ENCODE measurements at places on chromosomes 16 and 17.

GRCh38 chr16:49337814-49338350, 35.7 kb upstream of the C16orf78 start:
- DNase-seq: no peak

DNA sequence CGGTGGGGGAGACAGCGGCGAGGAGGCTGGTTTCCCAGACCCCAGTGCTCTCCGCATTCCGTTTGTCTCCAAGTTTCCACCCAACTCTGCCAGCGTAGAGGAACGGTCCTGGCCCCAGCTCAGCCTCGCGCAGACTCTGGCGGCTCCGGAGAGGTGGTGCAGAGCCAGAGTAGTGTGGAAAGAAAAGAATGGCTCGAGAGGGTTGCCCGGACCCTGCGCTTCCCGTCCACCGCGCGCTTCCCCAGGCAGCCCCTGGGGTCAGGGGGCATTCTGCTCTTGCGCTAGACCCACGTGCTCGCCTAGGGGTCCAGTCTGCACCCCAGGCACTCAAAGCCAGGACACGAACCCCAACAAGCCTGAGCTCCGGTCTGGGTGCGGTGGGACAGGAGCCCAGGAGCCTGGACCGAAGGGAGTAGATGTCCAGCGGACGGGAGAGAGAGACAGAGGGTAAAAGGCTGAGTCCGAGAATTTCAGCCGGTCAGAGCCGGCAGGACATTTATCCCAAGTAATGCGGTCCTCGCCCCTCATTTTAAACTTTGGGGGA, 3.8 kb downstream of the PMP22 start:
- DNase-seq: peak; percentile 64

DNA sequence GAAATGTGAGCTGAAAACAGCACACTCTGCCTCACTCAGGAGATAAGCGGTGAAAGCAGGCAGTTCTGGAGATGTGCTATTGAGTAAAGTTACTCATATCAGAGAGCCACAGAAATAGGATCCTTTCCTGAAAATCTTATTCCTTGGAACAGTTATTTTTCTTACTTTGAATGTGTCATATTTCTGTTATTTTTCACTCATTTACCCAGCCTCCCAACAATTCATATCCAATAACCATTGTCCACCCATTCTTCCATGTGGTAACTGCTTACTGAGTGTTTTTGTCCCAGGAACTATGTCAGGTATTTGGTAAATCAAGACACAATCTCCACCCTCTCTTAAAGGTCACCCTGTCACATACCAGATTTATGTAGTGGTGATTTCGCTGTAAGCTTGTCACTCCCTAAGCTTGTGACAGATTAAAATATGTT, 144.9 kb downstream of the PARN start:
- no peak for DNase-seq

DNA sequence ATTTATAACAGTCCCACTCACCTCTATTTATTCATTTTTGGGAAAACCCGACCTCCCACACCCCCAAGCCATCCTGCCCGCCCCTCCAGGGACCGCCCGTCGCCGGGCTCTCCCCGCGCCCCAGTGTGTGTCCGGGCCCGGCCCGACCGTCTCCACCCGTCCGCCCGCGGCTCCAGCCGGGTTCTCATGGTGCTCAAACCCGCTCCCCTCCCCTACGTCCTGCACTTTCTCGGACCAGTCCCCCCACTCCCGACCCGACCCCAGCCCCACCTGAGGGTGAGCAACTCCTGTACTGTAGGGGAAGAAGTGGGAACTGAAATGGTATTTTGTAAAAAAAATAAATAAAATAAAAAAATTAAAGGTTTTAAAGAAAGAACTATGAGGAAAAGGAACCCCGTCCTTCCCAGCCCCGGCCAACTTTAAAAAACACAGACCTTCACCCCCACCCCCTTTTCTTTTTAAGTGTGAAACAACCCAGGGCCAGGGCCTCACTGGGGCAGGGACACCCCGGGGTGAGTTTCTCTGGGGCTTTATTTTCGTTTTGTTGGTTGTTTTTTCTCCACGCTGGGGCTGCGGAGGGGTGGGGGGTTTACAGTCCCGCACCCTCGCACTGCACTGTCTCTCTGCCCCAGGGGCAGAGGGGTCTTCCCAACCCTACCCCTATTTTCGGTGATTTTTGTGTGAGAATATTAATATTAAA, 638 bp upstream of the TMEM88 start:
- no peak for DNase-seq

DNA sequence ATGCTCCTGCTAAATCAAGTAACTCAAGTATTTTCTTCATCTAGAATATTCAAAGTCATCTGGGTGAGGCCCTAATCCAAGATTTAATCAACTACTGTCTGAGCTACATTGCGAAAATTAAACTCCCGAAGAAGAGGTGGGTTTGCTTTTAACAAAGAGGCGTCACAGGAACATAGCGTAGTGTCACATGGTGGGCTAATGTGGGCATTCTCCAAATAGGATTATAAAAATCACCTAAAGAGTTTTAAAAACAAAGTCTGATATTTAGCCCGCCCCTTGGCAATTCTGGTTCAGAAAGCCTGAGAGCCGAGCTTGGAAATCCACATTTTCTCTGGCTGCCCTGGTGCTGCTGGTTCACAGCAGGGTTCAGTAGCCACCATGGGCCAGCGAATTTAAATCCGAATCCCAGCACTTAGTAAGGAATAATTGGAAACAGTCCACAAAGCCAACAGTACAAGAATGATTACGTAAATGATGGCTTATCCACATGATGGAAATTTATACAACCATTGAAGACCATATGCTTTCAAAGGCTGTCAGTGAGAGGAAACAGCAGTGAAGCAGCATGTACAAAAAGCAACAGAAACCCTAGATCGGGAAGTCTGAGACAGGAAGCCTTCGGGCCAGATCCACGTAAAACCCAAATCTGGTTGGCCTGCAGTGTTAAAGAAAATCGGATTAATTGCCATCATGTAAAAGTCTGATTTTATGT, 8.8 kb downstream of the PMM2 start:
- no peak for DNase-seq

DNA sequence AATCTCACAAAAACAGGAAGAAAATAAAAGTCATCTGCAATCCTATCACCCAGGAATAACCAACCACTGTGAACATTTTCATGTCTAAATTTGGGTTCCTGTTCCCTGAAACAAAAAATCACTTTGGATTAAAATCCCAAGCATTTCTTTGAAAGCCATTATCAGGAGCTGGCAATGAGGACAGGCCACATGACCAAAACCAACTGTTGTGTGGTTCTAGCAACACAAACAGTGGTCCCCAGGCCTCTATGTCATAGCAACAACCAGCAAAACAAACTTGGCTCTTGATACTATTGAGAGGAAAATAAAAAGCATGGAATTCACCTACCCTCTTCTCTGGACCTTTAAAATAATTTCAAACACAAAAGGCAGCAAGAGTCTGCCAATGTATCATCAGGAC, 252.5 kb downstream of the SLC39A11 start:
- no peak for DNase-seq

DNA sequence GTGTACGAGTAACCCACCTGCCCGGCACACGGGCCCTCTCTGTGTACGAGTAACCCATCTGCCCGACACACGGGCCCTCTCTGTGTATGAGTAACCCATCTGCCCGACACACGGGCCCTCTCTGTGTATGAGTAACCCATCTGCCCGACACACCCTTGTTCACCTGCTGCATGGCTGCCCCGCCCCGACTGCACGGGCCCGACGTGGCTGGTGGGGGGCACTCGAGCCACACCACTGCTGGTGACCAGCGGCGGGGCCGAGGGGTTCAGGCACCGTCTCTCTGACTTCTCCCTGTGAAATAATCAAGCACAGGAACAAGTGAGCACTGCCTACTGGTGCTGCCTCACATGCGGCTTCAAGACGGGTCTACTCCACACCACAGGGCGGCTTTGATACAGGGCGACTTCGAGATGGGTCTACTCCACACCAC, 22.1 kb downstream of the MAP1LC3B start:
- no peak for DNase-seq

- no peak for DNase-seq
Observed at GRCh38 chr17:66676421-66676820, 158.5 kb upstream of the CACNG5 start.

DNA sequence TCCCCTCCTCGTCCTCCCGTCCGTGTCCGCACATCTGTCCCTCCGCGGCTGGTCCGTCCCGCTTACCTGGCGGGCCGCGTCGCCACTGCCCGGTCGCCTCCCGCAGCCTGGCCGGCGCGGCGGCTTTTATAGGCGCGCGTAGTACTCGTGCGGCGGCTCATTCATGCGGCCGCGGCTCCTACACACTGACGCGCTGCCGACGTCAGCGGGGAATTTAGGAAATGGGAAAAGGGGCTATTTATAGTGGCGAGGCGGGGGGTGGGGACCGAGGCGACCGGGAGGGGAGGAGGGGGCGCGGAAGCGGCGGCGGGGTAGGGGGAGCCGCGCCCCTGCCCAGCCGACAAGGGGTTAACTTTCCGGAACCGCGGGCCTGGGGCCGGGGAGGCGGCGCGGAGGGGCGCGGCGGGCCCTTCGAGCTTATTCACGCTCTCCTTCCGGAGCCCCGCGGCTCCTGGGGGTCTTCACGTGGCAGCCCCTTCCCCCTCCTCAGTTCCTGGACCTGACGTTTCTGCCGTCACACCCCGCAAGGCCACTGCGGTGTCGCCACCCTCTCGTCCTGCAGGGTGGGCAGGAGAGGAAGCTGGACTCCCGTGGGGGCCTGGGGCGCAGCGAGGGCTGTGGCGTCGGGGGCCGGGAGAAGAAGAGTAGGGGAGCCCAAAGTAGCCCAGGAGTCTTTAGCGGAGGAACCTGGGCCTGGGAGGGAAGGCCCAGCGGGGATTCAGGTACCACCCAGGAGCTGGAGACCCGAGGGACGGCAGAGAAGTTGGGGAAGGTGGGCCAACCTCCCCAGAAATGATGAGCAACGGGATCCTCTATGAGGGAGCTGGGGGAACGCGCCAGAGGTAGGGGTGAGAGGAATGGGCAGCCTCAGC, 3.6 kb upstream of the HIC1 start:
- no peak for DNase-seq

GRCh38 chr17:42275527-42276358, 448 bp downstream of the STAT5B start:
- DNase-seq: peak; percentile 43

GRCh38 chr16:88706229-88706964, at the start of the genes CTU2 and RNF166:
TSS of gene CTU2 (plus strand) at chr16:88706503. CDS start at chr16:88706531, 28 bp downstream.
TSS of gene RNF166 (minus strand) at chr16:88706408. CDS start at chr16:88706325, 83 bp downstream.
- DNase-seq: peak; percentile 89

GRCh38 chr17:47644324-47644723, 5.4 kb upstream of the KPNB1 start:
- no peak for DNase-seq

GRCh38 chr17:8963647-8964258, 1.8 kb downstream of the PIK3R5 start:
- no peak for DNase-seq

DNA sequence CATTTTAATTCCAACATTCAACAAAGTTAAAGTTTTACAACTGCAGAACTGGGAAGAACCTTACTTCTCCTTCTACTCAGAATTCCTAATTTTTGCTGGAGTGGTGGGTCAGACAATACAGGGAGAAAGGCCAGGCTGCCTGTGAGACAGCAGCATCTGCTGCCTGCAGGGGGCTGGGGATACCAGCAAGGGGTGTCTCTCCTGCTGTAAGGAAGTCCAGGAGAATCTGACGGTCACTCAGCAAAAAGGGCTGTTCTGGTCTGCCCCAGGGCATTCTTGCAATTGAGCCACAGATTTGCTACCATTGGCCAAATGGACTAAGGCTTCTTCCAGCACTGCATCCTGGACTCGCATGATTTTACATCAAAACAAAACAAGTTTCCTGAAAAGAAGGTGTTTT, 426.6 kb upstream of the CDH11 start:
- no peak for DNase-seq

DNA sequence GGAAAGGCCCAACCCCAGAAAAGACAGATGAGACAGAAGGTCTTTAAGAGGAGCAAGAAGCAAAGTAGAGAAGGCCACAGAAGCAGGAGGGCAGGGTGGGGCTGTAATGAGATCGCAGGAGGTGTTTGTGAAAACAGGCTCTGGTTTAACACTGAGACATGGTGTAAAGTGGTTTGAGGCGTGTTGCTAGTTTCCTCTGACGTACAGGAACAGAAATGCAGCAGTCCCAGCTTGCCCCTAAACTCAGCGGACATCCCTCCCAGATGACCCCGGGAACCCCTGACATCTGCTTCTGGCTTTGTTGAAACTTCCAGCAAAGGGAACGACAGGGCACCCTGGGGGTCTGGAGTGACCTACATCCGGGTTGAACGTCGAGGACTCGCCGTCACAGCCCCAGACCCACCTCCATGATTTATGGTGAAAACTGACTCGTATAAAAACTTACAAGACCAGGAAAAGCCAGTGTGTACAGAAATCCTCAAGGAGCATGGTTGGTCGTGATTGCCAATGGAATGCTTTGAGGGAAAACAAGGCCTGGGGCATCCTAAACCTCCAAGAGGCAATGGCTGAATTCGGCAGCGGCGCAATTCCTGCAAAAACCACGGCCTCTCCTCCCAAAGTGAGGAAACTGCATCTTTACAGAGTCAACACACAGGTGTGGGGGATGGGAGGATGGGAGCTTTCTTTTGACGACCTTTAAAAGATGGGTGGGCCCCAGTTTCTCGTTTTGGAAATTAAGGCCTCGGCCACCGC, 25.8 kb downstream of the LITAF start:
- no peak for DNase-seq

DNA sequence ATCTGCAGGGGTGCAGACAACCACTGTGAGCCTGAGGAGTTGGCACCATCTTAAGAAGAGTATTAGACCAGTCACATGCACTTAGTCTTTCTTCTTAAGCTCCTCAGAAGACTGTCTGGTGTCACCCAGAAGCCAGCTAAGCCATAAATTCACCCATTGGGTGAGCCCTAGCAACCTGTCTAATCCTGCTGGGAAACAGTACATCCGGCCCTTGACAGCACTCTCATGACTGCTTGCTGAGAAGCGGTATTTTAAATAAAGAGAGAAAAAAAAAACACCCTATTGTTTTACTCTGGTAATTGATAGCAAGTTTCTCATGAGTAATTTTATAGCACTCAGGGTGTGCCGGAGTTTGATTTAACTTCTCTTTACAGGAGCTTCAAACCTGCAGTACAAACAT, 134.7 kb downstream of the SOX9 start:
- DNase-seq: no peak

GRCh38 chr17:36980280-36980761, 31.6 kb downstream of the AATF start:
- no peak for DNase-seq

- no peak for DNase-seq
Observed at GRCh38 chr16:72042157-72042660, 12.1 kb upstream of the HP start.

- DNase-seq: no peak
Observed at GRCh38 chr16:17777408-17777863, 306.7 kb upstream of the XYLT1 start.

DNA sequence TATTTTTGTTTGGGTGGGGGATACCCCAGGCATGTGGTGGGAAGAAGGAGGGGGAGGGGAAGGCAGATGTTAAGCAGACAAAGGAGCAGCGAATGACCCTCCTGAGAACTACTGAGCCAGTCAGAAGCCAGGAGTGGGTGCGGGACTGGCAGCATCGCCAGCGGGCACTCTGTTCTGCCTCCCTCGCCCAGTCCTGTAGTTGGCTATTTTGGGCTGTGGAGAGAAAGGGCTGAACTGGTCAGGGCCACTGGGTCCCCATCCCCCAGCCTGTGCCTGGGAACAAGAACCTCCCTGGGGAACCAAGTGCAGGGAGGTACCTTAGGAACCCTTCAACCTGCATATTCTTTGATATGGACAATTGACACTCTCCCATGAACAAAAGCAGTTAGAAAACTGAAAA, 6.4 kb downstream of the LRRC3C start:
- no peak for DNase-seq

GRCh38 chr17:7019367-7019766, 3.5 kb upstream of the BCL6B start:
- DNase-seq: no peak
